AG10803 (cell line): ENCODE measurements at places on chromosomes 1 and 21.

- DNase-seq = no peak
Observed at GRCh38 chr1:11067716-11068599, 8.1 kb upstream of the SRM start.

- peak; percentile 99 for DNase-seq
Observed at GRCh38 chr1:168178638-168179437, at the start of gene TIPRL. TSS of gene TIPRL (plus strand) at chr1:168178962. CDS start at chr1:168179078, 116 bp downstream.

GRCh38 chr1:169550294-169550693 lies 36.0 kb downstream of the F5 start:
- DNase-seq = peak; percentile 42

DNA sequence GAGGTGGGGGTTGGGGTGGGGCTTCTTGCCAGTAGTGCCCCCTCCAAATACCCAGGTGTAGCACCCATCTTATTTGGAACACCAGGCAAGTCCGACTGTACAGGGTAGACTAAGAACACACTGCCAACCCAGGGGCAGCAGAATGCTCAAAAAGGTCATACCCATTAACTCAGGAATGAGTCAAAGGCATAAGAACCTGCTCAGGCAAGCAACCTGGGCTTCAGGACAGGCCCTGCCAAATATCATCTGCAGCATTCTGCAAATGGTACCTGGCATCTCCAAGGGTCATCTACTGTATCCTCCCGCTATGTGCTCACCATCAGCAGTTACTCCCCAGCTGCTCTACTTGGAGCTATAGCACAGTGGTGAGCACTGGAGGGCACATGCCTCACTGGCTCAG lies 19.4 kb downstream of the PEA15 start:
- no peak for DNase-seq

DNA sequence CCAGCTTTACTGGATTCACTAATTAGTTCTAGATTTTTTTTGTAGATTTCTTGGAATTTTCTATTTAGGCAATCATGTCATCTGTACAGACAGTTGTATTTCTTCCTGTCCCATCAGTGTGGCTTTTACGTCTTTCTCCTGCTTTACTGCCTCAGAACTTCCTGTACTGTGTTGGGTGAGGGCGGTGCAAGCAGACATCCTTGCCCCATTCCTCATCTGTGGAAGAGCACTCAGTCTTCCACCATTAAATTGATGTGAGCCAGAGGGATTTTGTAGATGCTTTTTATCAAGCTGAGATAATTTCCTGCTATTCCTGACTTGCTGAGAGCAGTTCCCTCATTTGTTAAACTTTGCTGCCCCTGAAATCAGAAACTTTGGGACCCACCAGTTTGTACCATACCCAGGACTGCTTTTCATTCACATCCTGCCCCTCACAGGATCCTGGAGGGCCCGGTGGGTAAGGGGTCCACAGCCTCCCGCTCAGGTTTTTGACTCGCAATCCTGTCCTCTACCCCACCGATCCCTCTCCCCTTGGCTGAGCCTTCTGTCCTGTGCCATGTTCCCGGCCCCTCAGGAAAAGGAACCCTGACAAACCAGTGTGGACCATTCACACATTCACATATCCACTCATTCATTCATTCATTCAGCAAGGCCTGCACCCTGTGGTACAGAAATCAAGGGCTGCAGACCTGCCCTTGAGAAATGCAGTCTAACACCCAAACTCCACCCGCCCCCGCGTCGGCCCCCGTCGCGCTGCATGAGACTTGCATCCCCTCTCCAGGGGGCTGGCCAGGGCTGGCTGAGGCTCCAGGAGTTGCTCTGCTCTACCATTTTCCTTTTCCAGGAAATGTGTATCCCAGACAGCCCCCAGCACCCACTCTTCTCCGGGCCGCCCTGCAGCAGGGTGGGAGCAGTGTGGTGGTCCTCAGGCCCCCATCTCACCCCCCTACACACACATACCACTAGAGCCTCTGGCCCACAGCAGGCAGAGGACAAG lies 246.5 kb upstream of the VAMP3 start:
- DNase-seq = no peak

DNA sequence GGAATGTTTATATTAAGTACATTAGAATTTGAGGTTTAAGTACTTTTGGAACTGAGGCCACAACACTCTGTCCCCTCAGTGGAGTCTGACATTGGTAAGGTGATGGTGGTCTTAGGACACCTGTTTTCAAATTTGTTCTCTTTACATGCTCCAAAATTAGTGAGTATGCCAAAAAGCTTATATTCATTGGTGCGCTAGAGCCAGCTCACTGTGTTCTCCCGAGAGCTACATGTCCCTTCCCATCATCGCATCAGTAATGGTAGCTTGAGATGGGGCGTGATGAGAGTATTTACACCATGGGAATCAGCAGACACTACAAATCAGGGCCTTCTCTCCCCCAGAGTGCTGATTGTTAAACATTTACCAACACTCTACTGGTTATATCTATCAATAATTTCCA lies 19.5 kb downstream of the ETS2 start:
- no peak for DNase-seq

- DNase-seq = no peak
Observed at GRCh38 chr1:220056374-220056773, 10.1 kb upstream of the EPRS1 start.

DNA sequence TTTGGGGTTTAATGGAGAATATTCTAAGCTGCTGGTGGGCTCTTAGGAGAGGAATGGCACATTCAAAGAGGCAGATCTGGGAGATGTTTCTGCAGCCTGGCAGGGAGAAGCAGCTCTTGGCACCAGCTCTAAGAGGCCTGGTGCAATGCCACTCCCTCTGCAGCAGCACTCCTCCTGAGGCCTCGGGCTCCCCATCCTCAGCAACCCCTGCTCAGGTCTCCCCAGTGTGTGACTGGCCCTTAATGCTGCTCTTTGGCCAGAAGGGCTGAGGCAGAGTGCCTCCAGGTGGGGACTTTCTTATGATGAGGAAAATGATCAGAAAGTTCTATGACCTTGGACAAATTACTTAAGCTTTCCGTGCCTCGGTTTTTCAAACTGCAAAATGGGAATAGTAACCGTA lies 55.5 kb downstream of the MAB21L3 start:
- DNase-seq = no peak

DNA sequence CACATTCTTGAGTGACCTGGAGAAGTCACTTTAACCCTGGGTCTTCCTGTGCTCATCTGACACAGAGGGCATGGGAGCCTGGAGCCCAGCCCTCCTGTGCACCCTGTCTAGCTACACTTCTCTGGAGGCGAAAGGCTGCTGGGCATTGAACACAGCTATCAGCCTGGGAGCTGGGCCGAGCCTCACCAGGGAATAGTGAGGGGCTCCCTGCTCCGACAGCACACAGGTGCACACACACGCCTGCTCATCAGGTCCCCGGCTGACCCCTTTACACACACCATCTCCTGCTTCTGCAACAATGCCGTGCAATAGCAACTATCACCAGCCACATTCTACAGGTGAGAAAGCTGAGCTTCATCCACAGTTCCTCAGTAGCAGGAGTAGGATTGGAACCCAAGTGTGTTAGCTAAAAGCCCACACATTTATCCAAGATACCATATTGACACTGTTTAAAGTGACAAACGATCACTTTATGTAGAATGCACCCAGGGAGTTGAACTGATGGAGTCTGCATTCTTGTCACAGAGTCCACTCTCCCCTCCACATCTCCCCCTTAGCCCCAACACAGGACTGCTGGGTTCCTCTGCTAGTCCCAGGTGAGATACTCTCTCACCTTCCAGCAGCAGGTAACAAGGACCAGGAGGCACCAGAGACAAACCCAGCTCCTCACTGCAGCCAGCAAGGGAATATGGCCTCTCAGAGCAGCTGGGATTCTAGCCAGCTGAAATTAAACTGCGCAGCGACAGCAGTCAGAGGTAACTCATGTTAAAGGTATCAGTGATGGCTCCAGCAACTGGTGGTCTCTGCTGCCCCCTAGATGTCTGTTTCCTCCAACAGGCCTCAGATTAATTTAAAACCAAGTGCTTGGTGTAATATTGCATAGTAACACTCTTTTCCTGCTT lies 18.3 kb upstream of the CAPN8 start:
- peak; percentile 33 for DNase-seq

GRCh38 chr1:4027008-4027407 lies 126.9 kb upstream of the C1orf174 start:
- no peak for DNase-seq

DNA sequence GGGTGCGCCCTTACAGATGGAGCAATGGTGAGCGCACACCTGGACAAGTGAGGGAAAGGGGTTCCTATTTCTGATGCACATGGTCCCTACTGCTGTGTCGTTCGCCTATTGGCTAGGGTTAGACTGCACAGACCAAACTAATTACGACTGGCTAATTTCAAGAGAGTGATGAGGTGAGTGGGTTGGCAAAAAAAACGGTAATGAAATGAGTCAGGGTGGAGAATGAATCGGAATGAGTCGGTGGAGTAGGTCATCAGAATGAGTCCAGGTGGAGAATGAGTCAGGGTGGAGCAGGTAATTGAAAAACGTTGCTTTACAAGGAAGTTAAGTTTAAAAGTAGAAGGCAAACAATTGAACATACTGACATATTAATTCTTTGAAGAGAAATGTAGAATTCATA lies 79.8 kb downstream of the WDR4 start:
- DNase-seq = no peak

DNA sequence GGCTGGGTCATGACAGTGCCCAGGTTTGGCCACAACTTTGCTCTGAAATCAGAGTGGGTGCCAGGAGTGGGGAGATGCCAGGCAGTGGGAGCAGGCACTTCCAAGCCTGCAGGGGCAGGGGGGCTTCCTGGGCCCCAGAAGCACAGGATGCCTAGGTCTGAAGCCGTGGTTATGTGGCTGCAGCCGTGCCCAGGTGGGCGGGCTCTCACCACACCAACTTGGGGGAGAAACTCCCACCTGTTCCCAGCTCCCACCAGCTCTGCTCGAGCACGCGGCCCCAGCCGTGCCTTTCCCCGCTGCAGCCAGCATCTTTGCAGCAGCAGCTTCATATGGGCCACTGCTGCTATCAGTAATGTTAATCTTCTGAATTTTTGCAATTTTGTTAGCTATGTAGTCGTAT lies 331.4 kb downstream of the USP25 start:
- no peak for DNase-seq

GRCh38 chr1:11046270-11046566 lies 821 bp downstream of the MASP2 start:
- no peak for DNase-seq

GRCh38 chr1:205748403-205749233 lies 1.4 kb downstream of the NUCKS1 start:
- peak; percentile 84 for DNase-seq

GRCh38 chr1:25897754-25898153 lies 8.5 kb downstream of the STMN1 start:
- DNase-seq = no peak

DNA sequence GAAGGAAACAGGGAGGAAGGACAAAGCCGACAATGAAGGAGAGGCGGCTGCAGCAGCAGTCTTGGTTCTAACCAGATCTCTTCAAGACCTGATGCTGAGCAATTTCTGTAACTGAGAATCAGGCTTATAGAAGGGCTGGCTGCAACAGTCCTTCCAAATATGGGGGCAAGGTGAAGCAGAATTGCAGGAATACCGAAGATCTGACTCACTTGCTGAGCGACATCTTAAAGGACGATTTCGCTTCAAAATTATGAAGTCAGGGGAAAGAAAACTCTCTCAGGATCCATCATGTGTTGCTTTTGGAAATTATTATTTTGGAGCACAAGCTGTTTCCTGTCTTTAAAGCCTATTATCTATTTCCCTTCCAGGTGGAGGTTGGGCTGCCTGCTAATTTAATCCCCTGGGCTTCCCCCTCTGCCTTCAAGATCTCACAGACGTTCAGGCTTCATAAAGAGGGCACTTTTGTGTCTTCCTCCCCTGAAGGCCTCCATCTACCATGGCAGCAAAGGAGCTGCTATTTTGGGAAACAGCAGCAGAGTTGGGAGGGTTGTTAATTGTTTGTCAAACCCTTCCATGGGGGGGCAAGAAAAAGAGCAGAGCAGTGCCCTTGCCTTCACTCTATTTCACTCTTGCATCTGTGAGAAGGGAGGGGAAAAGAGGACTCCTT lies 10.8 kb upstream of the IER5 start:
- peak; percentile 69 for DNase-seq

- no peak for DNase-seq
Observed at GRCh38 chr1:25563330-25564215, 20.2 kb downstream of the LDLRAP1 start.

DNA sequence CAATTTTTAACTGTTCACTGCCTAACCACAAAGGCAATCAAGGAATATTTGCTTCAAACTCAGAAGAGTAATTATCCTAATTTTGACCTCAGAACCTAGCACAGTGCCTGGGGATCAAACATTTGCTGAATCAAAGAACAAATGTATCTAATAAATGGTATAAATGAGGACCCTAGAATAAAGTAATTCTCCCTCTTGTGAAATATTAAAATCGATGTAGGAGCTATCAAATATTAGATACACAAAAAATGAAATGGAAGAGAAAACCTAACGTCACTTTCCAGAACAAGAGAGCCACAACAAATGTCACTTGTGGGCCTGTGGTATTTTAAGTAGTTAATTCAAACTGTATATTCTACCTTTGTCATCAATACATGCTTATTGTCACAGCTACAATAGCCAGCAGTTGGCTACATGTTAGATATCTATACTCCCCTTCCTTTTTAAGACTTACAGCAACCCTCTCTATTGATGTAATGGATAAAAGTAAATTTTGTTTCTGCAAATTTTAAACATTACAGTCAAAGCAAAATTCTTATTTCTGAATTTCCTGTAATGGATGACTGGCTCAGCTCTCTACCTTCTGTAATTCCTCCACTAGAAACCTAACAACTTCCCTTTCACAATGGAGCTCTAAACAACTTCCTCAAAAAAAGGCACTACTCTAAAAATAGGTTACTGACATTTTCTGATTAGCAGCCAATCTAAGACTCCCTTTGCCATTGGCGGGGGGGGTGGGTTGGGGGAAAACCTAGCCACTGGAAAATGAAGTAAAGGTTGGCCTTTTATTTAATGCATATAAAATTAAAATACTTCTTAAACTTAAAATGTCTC lies 37.6 kb downstream of the PUM1 start:
- peak; percentile 17 for DNase-seq

DNA sequence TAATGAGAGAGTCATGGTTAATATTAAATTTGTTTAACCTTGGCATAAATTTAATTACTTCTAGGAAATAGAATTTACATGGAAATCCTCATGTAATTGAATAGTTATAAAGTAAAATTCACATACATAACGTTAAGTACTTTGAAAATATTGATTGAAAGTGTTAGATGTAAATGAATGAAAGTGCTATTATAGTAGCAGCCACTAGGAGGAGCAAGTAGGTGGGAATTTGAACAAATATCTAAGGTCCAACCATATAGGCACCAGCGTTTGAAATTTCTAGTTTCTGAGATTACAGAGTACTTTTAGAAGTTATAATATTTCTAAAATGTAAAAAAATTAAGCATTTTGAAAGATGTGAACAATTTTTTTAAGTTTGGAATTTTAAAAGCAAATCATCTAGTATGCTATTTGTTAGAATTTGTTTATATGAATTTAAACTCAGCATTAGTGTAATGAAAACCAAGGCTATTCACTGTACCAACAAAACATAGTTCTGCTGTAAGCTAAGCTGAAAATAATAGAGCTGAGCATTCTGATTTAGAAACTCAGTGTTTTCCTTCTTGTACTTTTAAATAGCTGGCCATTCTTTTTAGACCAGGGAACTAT lies 3.3 kb downstream of the B3GALT2 start:
- DNase-seq = peak; percentile 61
